ENCODE measurements at places on chromosomes 7 and 10.
A peak's percentile ranks its signal among the peaks of the same experiment; 100 is the strongest.

- DNase-seq = no peak
Measured at GRCh38 chr7:54785261-54785660, 26.2 kb upstream of the SEC61G start.

DNA sequence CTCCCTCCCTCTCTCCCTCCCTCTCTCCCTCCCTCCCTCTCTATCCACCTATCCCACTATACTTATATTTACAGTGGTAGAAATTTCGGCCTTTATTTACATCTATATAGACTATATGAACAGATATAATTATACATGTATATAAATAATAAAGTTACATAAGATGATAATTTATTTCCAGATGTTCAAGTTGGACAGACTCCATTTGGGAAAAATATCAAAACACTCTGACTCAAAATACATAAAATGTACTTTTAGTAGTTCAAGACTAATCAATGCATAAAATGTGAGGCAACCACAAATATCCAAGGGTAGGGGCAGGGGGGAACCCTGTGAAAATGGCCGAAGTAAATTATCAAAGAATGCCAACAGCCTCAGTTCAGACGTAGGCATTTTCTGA, 203.0 kb downstream of the FANK1 start:
- no peak for DNase-seq

- DNase-seq = no peak
Measured at GRCh38 chr7:102120666-102121195, 165.9 kb upstream of the SH2B2 start.

GRCh38 chr10:14276210-14276609, 54.5 kb downstream of the FRMD4A start:
- no peak for DNase-seq

GRCh38 chr10:43966571-43966965, 317.9 kb upstream of the ZNF32 start:
- DNase-seq = no peak

DNA sequence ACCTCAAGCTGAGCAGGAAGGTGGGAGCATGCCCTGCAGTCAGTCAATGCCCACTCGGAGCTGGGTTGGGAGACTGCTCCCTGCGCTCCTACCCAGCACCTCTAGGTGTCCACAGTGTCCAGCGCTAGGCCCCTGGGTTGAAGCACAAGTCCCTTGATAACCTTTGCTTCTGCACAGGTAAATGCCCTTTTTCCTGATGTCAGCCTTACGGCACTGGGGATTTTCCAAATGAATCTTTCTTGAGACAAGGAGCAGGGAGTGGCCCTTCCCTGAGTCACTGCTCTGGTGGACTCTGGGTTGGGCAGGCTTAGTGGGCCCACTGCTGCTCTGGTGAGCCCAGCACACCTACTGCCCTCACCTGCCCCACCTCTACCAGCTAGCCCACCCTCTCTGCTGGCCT, 61.9 kb upstream of the OPN4 start:
- no peak for DNase-seq

- DNase-seq = peak; percentile 51
Measured at GRCh38 chr10:123241391-123242141, 87.4 kb downstream of the BUB3 start.

GRCh38 chr7:79334334-79334733, 119.1 kb downstream of the MAGI2 start:
- no peak for DNase-seq

DNA sequence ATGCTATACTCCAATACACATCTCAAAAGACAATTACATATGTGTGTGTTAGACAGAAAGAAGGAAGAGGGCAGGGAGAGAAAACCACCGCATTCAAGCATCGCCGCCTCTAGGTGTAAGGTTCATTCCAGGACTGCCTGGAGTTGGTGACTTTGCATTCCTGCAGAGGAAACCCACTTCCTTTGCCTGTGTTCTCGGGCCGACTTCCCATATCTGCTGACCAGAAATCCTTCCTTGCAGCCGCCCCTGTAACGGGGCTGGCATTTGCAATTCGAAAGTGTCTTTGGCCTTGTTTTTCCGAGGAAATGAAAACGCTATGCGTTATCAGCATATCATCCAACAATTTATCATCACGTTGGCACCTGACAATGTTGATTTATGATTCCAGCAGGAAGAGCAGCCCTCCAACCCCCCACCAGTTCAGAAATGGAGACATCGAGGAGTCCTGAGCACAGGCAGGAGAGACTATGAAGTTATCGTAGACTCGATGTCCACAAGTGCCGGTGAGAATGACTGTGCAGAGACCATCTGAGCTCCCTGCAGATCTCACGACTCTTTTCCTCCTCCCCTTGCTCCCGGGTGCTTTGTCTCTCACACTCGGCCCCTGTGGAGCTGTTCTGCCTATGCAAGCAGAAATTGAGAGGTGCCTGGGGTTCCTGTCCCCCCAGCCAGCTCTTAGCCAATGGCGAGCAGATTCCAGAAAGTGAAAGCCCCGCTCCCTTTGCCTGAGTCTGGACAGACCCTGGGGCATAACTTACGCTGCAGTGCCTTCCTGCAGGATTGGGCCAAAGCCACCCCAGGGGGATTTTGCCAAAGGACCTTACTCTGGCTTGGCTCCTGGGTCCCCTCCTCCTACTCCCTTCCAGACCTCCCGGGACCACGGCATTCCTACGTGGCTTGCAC, 68.9 kb upstream of the FOXK1 start:
- no peak for DNase-seq

- no peak for DNase-seq
Measured at GRCh38 chr7:127619681-127620405, 1.9 kb upstream of the PAX4 start.

DNA sequence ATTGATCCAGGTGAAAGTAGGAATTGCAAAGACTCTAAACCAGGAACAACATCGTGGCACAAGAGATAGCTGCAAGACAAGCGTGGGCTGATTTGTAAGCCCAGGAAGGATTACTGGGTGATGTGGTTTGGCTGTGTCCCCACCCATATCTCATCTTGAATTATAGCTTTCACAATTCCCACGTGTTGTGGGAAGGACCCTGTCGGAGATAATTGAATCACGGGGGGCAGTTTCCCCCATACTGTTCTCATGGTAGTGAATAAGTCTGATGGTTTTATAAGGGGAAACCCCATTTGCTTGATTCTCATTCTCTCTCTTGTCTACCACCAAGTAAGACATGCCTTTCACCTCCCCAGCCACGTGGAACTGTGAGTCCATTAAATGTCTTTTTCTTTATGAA, 59.5 kb downstream of the ST8SIA6 start:
- DNase-seq = no peak

DNA sequence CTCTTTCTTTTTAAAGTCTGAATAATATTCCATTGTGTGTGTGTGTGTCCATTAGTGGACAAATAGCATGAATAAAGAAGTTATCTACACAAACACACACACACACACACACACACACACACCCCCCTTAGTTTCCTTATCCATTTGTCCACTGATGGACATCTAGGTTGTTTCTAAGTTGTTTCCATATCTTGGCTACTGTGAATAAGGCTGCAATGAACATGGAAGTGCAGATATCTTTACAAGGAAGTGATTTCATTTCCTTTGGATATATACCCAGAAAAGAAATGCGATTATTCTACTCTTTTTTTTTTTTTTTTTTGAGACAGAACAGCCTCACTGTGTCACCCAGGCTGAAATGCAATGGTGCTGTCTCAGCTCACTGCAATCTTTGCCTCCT, 113.5 kb downstream of the MBL2 start:
- DNase-seq = no peak

Data from activated T-cell treated with anti-CD3 and anti-CD28 coated beads, Interleukin-2, amount 50 U/mL, for 24 hours (primary cell).